KBM-7 (cell line): ENCODE measurements at places on chromosomes 4 and X.

DNA sequence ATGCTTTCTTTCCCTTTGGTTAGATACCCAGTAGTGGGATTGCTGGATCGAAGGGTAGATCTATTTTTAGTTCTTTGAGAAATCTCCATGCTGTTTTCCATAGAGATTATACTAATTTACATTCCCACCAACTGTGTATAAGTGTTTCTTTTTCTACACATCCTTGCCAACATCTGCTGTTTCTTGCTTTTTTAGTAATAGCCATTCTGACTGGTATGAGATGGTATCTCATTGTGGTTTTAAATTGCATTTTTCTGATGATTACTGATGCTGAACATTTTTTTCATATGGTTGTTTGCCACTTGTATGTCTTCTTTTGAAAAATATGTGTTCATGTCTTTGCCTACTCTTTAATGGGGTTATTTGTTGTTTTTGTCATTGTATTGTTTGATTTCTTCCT lies 6.6 kb upstream of the AGA start:
- no peak for DNase-seq

DNA sequence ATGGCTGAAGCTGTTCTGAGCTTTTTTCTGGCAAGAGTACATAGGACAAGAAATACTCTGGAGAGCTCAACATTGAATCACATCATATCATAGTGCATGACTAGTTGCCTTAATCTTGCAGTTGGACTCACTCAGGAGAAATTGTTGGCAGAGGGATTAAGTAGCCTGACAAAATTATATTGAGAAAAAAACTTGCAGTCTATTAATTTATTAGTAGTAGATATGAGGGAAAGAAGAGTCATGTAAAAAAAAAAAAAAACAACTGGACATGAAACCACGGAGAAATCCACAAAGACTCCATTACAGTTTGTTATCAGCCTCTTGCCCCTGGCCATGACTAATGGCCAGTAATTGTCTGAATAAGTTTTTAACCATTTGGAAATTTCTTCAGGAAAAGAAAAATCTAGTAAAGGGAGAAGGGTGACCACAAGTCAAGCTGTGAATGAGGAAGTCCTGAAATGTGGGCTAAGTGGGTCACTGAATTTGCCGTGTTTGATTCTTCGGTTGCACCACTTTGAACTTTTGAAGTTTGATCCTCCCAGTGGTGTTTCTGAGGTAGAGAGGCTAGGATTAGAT lies 45.6 kb downstream of the FHL1 start:
- DNase-seq, result peak; percentile 70

- no peak for DNase-seq
Observed at GRCh38 chr4:90078440-90078839, 48.8 kb upstream of the CCSER1 start.

DNA sequence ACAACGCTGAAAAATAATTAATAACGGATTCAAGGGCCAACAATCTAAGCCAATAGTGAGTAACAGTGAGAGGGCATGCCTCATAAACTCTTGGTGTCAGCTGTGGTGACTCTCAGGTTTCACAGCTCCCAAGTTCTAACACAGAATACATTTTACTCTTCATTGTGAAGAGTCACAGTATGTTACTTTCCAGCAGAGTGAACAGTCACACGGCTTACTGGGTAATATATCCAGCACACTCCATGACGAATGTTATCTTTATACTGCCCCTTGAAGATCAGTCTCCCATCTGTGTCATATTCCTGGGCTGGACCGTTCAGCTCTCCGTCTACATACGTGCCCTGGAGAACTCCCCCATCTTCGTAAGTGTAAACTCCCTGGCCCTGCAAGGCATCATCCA lies 23.1 kb downstream of the SETD7 start:
- DNase-seq, result no peak

GRCh38 chrX:1392376-1393068 lies 609 bp upstream of the SLC25A6 start:
- no peak for DNase-seq

- no peak for DNase-seq
Observed at GRCh38 chrX:17758382-17758781, 21.1 kb downstream of the SCML1 start.

GRCh38 chr4:47719576-47719975 lies 118.3 kb downstream of the CORIN start:
- no peak for DNase-seq

GRCh38 chr4:173018446-173018845 lies 150.2 kb upstream of the GALNT7 start:
- no peak for DNase-seq

- no peak for DNase-seq
Observed at GRCh38 chr4:98630737-98631454, 27.5 kb downstream of the TSPAN5 start.

DNA sequence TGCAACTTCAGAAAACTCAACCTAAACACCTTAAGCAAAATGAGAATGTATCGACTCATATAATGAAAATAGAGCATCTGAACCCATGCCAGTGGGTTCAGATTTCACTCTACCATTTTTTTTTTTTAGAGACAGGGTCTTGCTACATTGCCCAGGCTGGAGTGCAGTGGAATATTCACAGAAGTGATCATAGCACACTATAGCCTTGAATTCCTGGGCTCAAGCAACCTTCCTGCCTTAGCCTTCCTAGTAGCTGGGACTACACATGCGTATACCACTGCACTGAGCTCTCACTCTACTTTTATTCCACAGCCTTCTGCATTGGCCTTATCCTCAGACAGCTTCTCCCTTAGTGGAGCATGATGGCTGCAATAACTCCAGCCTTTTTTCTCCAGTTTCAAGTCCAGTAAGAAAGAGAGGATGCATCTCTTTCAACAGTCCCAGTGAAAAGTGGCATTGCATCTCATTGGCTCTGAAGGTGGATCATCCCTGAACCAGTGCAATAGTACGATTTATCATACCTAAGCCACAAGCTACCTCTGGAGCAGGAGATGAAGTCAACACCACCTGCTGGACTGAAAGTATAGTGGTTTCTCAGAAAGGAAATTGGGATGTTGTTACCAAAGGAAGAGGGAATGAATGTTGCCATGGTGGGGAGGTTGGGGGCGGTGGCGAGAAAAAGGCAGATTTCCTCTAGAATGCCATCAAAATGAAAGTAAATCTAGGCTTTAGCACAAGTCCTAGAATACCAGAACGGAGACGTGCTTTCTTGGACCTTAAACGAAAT lies 2.0 kb upstream of the SOD3 start:
- peak; percentile 50 for DNase-seq

- peak; percentile 32 for DNase-seq
Observed at GRCh38 chr4:161256716-161257115, 907.1 kb downstream of the FSTL5 start.

GRCh38 chrX:63809173-63809572 lies 24.2 kb upstream of the ARHGEF9 start:
- DNase-seq, result no peak

- DNase-seq, result no peak
Observed at GRCh38 chr4:88062843-88063242, 55.4 kb downstream of the PKD2 start.

- DNase-seq, result no peak
Observed at GRCh38 chrX:67604979-67605703, 61.3 kb downstream of the AR start.

DNA sequence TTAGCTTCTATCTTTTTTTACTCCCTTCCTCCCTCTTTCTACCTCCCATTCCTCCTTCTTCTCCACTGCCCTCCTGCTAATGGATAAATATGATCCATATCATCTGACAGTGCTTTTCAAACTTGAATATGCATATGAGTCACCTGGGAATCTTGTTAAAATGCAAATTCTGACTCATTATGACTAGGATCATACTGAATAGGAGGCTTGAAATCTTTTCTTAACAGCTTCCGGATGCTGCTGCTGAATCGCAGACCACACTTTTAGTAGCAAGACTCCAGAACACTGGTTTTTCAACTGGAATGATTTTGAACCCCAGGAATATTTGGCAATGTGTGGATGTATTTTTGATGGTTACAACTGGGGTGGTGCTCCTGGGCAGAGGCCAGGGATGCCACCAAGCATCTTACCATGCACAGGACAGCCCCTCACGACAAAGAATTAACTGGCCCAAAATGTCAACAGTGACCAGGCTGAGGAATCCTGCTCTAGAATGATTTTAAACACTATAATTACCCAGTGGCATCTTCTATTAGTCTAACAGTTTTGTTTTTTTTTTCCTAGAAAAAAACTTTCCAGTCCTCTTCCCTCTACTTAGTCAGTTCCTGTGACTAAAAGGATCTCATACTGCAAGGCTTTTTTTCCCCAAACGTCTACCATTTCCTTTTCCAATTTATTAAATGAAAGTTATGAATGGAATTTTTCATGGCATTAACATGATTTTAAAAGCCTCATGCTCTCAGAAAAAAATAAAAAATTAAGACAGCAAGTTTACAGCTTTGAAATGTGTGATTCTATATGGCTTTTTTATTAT lies 10.6 kb upstream of the PYURF start:
- no peak for DNase-seq

DNA sequence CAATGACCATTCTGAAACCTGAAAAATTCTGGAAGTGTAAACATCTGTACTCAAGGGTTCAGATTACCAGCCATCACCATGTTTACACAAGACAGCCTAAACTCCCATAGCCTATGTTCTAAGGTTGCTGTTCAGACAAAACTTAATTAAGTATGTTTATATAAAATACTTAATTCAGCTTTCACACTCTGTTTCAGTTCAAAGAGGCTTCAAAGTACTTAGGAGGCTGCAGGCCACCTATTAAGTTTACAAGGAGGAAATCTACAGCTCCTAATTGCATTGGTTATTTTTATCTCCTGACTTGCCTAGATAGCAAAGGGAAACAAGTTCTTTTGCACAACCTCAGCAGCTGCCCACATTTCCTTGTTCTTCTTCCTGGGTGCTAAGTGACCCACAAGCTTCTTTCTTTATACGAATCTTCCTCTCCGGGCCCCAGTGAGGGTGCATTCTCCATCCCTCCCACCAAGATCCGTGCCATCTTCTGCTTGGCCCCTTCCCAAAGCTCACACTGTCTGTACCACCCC lies 2.0 kb downstream of the GAK start:
- no peak for DNase-seq

- no peak for DNase-seq
Observed at GRCh38 chr4:85724791-85725563, 250.0 kb downstream of the ARHGAP24 start.

DNA sequence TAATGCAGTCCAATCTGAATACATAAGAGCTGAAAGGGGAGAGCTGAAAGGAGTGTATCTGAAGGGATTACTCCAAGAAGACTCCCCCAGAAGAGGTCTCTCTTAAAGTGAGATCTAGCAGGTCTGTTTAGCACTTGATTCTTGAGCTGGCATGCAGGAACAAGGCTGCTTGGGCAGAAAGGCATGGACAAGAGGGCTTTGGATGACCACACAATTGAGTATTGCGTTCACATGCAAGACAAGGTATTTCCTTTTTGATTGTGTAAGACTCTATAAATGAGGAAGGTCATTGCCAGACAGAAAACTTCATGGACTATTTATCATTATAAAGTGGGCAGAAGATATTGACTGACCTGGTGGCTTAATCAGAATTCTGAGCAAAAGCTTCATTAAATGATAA lies 145.5 kb upstream of the AFF2 start:
- no peak for DNase-seq

DNA sequence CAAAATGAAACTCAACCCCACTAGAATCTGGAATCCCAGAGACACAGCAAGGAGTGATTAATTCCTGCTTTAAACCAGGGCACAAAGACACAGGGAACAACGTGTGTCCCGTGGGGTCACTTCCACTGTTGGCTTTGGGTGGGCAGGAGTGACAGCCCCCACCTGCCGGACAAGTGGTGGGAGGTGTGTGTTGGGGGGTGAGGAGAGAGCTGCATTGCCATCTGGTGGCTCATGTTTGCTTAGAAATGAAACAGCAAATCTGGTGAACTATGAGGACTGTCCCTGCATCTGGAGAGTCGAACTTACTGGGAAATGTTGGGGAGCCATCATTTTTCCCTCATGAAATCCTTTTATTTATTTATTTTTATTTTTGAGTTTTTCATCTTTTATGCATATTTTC lies 75.9 kb upstream of the AFAP1 start:
- DNase-seq, result no peak

DNA sequence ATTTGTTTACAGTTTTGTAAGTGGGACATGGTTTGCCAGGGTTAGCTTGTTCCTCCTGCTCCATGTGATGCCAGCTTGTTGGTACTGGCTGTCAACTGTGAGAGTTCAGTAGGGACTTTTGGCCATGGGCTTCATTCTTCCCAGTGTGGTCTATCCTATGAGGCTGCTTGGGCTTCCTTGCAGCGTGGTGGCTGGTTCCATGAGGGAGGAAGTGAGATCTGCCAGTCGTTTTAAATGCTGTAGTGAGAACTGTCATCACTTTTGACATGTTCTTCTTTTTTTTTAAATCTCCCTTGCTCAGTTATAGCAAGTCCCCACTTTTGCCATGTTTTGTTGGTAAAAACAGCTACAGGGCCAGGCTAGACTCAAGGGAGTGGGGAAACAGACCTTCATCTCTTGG lies 15.9 kb downstream of the NSD2 start:
- DNase-seq, result peak; percentile 51

DNA sequence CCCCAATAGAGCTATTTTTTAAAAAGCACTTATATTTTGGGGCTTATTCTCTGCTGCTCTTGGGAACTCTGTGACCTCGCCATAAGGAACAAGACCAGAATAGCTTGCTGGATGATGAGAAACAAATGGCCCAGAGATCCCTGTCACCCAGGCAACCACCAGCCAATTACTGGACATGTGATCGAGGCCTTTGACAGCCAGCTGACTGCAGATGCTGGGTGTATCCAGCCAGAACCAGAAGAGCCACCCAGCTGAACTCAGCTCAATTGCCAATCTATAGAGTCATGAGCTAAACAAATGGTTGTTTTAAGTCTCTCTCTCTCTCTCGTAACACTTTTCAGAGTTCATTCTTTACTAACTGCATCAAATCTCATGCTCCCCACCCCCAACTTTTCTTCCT lies 24.4 kb upstream of the CITED1 start:
- no peak for DNase-seq

- DNase-seq, result no peak
Observed at GRCh38 chr4:2395038-2395437, 23.4 kb downstream of the ZFYVE28 start.

GRCh38 chrX:107710617-107711391 lies 64.8 kb downstream of the TSC22D3 start:
- peak; percentile 96 for DNase-seq

GRCh38 chr4:158856852-158857251 lies 88.0 kb downstream of the FNIP2 start:
- peak; percentile 38 for DNase-seq

- no peak for DNase-seq
Observed at GRCh38 chrX:45424326-45424725, 223.7 kb upstream of the DIPK2B start.
